Left forelimb (tissue), 1 donor: ENCODE measurements at places on chromosomes 13 and 19.

- no peak for DNase-seq
Observed at GRCh38 chr13:95652821-95653220, 8.3 kb upstream of the DZIP1 start.

GRCh38 chr13:45074721-45075120 is 45.6 kb upstream of the GTF2F2 start:
- DNase-seq = no peak

DNA sequence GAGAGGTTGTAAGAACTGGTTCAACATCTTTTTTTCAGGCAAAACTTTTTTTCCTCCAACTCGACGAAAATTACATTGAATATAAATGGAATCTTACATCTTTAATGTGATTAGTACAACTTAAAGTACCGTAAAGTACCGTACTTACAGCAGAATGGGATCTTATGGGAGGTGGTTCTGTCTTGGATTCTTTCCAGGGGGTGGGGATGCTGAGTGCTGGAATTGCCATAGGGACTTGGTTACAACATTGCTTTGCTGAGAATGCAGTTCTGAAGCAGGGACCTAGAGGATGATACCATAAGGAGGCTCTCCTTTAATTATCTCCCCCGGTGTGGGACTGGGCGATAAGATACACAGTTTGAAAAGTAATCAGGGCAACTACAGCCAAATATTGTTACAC is 186.4 kb downstream of the KLF5 start:
- no peak for DNase-seq

DNA sequence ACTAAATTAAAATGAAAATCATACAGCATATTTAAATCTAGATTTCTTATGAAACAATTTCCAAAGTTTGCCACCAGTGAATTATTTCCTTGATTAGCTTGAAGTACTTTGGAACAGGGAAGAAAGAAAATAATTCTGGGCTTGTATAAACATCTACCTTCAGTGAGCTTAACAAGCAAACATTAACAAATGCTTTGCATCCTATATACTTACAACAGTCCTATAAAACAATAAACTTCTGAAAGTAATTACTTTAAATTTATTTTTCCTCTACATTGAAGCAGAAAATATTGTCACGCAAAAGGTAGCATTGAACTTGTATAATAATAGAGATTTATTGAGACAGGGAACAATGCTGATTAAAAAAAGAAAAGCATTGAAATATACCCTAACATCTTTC is 164.8 kb downstream of the DACH1 start:
- no peak for DNase-seq
